ENCODE measurements at places on chromosomes 4 and X.

GRCh38 chrX:43657671-43658070 lies 1.6 kb downstream of the MAOA start:
- DNase-seq: no peak

DNA sequence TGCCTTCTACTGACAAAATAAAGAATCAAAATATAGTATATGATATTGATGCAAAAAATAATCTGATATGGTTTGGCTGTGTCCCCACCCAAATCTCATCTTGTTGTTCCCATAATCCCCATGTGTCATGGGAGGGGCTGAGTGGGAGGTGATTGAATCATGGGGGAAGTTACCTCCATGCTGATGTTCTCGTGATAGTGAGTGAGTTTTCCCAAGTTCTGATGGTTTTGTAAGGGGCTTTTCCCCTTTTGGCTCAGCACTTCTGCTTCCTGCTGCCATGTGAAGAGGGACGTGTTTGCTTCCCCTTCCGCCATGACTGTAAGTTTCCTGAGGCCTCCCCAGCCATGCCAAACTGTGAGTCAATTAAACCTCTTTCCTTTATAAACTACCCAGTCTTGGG lies 70.2 kb downstream of the TMEM165 start:
- no peak for DNase-seq

DNA sequence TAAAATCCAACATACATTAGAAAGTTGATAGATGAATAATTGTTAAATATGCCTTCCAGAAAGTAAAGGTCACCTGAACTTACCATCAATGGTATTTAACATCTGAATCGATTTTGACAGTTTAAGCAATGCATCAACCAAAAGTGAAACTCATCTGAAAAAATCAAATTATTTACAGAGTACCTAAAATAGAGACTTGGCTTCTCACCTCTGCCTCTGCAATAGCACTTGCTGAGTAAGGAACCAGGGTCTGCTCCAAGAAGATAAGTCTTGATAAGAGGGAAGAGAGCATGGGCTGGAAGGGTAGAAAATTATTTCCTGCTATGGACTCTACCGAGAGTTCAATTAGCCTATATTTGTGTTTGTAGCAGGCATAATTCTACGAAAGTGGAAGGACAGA lies 868.3 kb downstream of the STIM2 start:
- DNase-seq: no peak

DNA sequence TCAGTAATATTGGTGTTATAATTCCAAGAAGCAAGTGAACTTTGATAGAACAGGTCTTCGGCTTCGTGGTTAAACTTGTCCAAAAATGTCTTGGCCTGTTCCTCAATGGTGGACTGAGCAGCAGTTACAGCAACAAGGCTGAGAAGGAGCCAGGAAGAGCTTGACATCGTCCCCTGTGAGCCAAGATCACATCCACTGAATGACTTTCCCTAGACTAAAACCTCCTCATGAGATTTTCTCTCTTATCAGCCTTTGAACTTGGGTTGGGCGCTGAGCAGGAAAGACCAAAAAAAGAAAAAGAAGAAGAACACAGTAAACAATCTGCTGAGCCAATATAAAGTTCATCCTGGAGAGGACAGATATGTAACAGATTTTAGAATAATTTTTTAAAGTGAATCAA lies at the start of gene ACE2:
TSS of gene ACE2 (minus strand) at position 216 of the 400 bp plus-strand sequence. CDS start at position 167, 49 bp downstream.
- no peak for DNase-seq

DNA sequence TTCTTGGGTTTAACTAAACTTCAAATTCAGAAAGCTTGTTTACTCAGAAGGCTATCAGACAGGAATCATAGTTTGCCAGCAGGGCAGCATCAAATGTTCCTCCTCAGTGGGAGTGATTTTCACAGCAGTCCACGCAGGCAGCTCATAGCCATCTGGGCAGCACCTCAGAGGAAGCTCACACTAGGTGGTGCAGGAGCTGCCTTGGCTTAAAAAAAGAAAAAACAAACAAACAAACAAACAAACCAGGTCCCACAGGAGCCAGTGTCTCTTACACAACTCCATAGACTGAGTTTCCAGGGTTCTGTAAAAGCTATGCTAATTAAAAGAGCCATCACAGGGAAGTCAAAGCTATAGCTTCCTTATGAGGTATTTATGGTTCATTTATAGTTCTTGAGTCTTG lies 10.5 kb upstream of the KLHL5 start:
- DNase-seq: no peak

GRCh38 chr4:57102050-57102624 lies 8.0 kb downstream of the IGFBP7 start:
- DNase-seq: no peak

GRCh38 chr4:23889391-23889790 lies 456 bp downstream of the PPARGC1A start:
- no peak for DNase-seq

GRCh38 chrX:10900585-10901289 lies 210.4 kb upstream of the HCCS start:
- no peak for DNase-seq

GRCh38 chr4:23533859-23534258 lies 356.0 kb downstream of the PPARGC1A start:
- no peak for DNase-seq

GRCh38 chr4:16641971-16642370 lies 256.5 kb downstream of the LDB2 start:
- no peak for DNase-seq

DNA sequence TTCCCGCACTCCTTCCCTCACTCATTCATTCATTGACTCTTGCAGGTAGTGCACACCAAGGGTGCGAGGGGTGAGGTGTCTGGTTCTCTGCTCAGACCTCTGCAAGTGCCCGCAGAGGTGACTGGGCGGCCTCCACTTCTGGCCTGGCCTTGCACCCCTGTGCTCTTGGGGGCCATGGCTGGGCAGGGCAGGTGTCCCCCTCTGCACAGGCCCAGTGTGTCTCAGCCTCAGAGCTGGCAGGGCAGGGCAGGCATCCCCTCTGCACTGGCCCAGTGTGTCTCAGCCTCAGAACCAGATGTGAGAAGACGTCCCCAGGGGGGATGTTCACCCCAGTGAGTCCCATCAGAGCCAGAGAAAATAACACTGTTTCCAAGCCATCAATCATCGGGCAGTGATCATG lies 16.8 kb downstream of the CPZ start:
- no peak for DNase-seq

- DNase-seq: no peak
Measured at GRCh38 chrX:129495900-129496299, 27.4 kb downstream of the SMARCA1 start.

DNA sequence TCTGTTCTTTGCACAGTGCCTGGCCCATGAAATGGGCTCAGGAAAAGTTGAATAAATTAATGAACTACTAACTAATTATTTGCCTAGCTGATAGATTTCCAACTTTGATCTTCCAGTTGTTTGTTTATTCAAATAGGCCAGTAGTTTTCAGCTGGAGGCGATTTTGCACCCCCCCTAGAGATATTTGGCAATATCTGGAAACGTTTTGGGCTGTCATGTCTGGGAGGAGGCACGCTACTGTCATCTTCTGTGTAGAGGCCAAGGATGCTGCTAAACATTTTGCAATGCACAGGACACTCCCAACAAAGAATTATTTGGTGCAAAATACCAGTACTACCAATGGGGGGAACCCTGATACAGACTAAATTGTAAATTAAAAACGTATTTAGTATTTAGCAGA lies 81.9 kb downstream of the VCX2 start:
- DNase-seq: no peak

DNA sequence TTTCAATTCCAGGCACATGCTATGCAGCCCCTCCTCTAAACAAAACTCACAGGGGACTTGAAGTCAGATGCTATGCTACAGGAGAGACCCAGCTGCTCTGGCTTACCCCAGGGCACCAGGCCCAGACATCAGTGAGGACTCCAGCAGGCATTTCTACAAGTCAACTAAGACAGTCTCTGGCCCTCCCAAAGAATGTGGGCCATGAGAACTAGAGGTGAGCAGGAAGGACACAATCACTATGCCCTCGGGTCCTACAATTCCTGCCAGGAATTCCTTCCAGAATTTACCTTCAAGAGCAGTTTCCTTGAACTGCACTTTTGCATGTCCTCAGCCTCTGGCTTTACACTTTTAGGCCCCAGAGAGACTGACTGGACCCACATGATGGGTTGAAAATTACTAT lies 17.4 kb downstream of the TMEM192 start:
- no peak for DNase-seq

GRCh38 chr4:38099908-38100407 lies 139.8 kb downstream of the PTTG2 start:
- no peak for DNase-seq

DNA sequence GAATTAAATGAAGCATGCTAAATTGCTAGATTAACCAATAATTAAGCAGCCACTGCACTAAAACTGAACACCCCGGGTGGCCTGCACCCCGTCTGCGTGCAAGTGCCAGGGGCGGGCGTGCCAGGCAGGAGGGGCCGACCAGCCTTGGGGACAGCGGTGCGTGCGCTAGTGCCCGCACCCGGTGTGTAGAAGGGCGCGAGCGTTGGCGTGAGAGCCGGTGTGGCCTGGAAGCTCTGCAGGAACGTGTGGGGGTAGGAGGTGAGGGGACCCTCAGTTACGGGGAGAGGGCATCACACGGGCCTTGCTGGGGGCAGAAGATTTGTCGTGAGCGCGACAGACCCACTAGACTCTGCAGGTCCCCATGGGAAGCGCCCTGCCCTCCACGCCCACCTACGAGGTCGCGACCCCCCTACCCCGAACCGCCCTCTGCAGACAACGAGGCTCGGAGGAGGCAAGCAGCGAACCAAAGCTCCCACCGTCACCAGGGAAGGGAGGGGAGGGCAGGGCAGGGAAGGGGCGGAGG lies 105.8 kb downstream of the FAM53A start:
- no peak for DNase-seq

DNA sequence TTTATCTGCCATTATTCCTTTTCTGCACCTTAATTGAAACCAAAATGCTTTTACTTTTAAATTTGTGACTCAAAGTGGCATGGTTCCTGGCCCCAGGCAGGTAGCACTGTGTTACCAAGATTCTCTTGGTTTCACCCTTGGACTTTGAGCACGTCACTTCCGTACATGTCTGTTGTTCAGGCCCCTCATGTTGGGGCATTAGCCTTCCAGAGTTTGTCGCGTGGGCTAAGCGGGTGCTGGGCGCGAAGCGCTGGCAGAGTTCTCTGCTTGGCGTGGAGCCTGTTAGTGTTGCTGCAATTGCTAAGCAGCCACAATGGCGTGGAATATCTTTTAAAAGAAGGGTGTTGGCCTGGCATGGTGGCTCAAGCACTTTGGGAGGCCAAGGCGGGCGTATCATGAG lies 14.0 kb upstream of the TADA2B start:
- no peak for DNase-seq

- peak; percentile 82 for DNase-seq
Measured at GRCh38 chr4:139176302-139177048, 543 bp downstream of the ELF2 start.

- DNase-seq: no peak
Measured at GRCh38 chrX:41946989-41947612, 23.7 kb upstream of the CASK start.

- no peak for DNase-seq
Measured at GRCh38 chrX:97984641-97985040, 1100.9 kb downstream of the RPA4 start.

- DNase-seq: no peak
Measured at GRCh38 chr4:90845777-90846176, 718.6 kb downstream of the CCSER1 start.

DNA sequence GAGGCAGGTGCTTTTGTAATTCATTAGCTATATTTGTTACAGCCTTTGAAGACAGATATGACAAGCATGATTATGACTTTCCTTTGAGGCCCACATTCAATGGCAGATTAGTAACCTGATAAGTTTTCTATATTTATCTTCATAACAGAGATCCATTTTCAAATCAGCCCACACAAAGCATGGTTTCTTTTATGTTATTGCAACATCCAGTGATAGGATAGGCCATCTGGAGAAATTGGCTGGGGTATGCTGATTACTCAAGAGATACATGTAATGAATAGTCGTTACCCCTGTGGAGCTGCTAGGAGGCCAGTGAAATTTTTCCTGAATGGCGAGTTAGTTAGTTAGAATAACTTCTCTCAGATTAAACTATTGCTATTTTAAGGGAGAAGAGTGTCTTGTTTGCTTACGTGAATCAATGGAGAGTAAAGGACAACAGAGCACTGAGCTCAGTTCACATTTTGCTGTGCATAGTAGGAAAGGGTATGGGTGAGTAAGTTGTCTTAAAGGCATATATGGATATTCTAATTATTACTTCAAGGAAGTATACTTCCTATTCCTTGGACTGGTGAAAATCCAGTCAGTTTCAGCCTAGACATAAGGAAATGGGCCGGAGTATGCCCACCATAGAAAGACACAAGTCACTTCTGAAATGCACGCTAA lies 79.2 kb upstream of the DKK2 start:
- no peak for DNase-seq

DNA sequence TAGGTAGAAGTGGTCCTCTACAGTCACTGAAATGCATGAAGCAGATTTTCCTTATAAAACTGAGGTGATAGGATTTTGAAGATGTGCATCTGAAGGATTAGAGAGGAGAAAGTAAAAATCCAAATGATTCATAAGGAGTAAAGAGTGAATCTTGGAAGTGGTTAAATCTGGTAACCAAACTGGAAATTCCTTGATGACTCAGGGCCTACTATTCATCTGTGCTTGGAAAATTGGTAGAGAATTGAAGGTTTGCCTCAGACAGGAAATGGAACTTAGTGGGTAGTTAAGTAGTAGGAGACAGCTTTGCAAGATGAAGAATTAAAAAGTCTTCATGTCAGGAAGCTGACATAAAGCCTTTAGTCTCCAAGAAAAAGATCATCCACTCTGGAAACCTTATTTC lies 368.9 kb upstream of the CTSO start:
- DNase-seq: no peak

- DNase-seq: no peak
Measured at GRCh38 chrX:130120321-130120731, 10.0 kb upstream of the ELF4 start.

DNA sequence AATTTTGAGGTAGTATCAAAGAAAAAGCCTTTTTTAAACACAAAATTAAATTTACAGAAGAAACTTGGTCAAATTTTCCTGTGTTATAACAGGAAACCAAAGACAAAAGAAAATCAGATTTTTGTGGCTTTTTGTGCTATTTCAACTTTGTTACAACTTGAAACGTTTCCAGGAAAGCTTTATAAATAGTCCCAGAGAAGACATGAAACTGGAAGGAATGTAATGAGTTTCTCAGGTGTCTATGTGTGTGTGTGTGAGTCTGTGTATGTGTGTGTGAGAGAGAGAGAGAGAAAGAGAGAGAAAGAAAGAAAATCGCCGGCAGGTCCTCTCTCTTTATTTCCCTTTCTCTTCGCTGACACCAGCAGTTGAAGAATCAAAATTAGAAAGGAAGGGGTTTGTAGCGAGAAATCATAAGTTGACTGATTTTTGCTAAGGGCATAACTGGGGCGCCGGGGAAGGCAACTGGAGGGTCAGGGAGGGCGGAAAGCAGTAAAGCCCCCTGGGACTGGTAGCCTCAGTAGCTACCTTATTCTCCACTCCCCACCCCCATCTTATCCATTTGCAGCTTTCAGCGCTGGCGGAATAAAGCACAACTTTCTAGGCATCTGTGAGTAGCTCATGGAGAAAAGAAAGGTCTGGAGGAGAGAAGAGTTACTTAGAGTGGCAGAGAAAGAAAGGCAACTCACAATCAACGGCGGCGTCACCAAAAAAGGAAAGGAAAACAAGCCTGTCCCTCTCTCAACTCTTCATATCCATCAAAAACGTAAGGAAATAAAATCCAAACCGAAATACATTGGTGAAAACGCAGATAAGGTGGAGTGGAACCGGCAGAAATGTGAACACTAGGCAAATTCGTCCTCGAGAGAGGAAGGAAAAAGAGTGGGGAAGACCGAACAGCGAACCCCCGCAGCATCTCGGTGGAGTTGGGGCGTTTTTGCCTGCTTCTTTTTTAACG lies 1.3 kb downstream of the TMEM47 start:
- DNase-seq: no peak
